Naive thymus-derived CD8-positive, alpha-beta T cell (primary cell): ENCODE measurements at places on chromosomes 1 and 21.

DNA sequence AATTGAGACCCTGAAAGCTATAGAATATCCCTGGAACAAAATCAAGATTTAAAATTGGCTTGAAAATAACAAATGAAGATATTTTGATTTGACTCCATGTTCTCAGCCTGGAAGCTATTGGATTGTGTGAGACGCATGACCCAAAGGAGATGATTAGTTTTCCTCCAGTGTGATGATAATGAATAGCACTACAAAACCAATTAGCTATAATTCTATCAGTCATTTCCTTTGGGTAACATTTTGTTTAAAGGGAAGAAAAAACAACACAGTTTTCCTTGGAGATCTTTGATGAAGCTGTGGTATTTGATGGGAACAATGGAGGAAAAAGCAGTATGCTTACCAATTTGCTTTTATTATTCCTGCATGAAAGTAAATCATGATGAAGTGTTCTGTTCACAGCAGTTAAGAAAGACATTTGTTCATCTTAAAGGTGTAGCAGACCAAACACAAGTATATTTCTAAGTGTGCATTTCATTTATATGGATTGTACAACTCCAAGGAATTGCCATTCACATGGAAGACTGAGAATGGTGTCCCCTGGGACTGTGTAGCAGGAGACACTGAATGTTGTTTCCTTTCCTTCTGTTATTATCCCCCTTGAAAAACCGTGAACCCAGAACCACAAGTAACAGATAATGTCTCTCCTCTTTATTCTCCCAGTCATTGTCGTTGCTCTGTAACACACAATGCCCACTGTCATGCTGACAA is 111.4 kb downstream of the CACHD1 start:
- no peak overlapping the region for H3K4me3 ChIP-seq
- H3K27ac ChIP-seq: no peak overlapping the region
- H3K4me1 ChIP-seq: peaks cover 6% of the 10 kb centered on the region
- no peaks in the 10 kb centered on the region for H3K27me3 ChIP-seq
- no peaks in the 10 kb centered on the region for H3K36me3 ChIP-seq
- no peak for DNase-seq

DNA sequence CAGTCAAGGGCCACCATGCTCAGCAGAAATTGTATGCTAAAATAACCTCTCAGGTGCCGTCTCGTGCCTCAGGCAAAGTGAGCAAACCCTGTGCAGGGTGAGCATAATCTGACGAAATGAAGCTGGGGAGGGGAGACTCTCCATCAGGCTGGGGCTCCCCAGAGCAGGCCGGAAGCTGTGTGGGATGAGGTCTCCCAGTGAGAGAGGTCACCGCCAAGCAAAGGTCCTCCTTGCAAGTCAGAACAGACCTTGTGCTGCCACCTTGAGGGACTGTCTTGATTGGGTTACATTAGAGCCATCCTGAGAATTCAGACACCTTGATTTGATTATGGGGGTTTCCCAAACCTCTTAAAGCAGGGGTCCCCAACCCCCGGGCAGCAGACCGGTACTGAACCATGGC is 64.2 kb downstream of the ZNF684 start:
- no peak overlapping the region for H3K4me3 ChIP-seq
- no peak for DNase-seq
- no peaks in the 10 kb centered on the region for H3K27me3 ChIP-seq

GRCh38 chr1:67020304-67020703 is 33.6 kb downstream of the SLC35D1 start:
- H3K27me3 ChIP-seq: no peaks in the 10 kb centered on the region
- peaks cover 85% of the 10 kb centered on the region for H3K36me3 ChIP-seq
- H3K4me1 ChIP-seq: peaks cover 7% of the 10 kb centered on the region
- peak overlapping the region; percentile 8 for H3K27ac ChIP-seq
- H3K4me3 ChIP-seq: no peak overlapping the region
- no peak for DNase-seq

- DNase-seq: no peak
- H3K36me3 ChIP-seq: no peaks in the 10 kb centered on the region
- H3K4me1 ChIP-seq: no peaks in the 10 kb centered on the region
- H3K4me3 ChIP-seq: no peak overlapping the region
- H3K27ac ChIP-seq: no peak overlapping the region
Observed at GRCh38 chr1:232589812-232590743, 39.9 kb downstream of the SIPA1L2 start.

GRCh38 chr1:70504821-70505193 is 93.7 kb downstream of the CTH start:
- no peaks in the 10 kb centered on the region for H3K36me3 ChIP-seq
- H3K27me3 ChIP-seq: peaks cover 6% of the 10 kb centered on the region
- no peak overlapping the region for H3K27ac ChIP-seq
- no peak for DNase-seq
- H3K4me1 ChIP-seq: no peaks in the 10 kb centered on the region

GRCh38 chr1:207051191-207051943 is at the start of gene YOD1:
Gene YOD1 (minus strand): TSS chr1:207051208. CDS start chr1:207051030, 178 bp downstream.
- H3K27me3 ChIP-seq: no peaks in the 10 kb centered on the region
- no peak for DNase-seq
- peaks cover 33% of the 10 kb centered on the region for H3K36me3 ChIP-seq
- peak within 1 kb of the TSS; percentile 98 for H3K4me3 ChIP-seq
- H3K4me1 ChIP-seq: peaks cover 76% of the 10 kb centered on the region
